Activated T-helper 2 cell treated with anti-CD3 and anti-CD28 coated beads, Interferon-gamma antibody, Interleukin-2, Interleukin-4, amounts not matched to agents 10 μg/mL and 5 μg/mL and 100 μg/mL, durations not matched to agents 14 hours and 24 hours and 36 hours (primary cell): ENCODE measurements at places on chromosomes 12 and 14.

DNA sequence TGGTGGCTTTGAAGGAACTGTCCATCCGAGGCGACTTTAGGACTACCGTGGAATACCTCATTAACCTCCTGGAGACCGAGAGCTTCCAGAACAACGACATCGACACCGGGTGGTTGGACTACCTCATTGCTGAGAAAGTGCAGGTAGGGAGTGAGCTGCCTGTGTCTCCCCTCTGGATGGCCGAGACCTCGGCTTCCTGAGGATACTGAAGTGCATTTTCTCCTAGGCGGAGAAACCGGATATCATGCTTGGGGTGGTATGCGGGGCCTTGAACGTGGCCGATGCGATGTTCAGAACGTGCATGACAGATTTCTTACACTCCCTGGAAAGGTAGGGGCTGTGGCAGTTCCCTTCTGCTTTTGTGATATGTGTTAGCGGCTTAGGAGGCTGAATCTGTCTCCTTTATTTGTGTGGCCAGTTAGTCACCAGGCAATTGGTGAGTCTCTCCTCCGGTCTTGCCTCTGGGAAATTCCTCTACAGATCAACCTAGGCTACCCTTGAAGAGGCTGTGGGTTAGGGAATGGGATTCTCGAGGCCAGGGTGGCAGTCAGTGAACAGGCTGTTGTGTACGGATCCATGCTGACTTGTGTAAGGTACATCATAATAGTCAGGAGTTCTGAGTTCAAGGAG is 75.3 kb downstream of the ACACB start:
- DNase-seq = no peak

GRCh38 chr14:106694638-106695393 is 1168.4 kb downstream of the TMEM121 start:
- DNase-seq = peak; percentile 59

GRCh38 chr12:87793131-87793530 is 236.1 kb downstream of the C12orf50 start:
- DNase-seq = no peak

DNA sequence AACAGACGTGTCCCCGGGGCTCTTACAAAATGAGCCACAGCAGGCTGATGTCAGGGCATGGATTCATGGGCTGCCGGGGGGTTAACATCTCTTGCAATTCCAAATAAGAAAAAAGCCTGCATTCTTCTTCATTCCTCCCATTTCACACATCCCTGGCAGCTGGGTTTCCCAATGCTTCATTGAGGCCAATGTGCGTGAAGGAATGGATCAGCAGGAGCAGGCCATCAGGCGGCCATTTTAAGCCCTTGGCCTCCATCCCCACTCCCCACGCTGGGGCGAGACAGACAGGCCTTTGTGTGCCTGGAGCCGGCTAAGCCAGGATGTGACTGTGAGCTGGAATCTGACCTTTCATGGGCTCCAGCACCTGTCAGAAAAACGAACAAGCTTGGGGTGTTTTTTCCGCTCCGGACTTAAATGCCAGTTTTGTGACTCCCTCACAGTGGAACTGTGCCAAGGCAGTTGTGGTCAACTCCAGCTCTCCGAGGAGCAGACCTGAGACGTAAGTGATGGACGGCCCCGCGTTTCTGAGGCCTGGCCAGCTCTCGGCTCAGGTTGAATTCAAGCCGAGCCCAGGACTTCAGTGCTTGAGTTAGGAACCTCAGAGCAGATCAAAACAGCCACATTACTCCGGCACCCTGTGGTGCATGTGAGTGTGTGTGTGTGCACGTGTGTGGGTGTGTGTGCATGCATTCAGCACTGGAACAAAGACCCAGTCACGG is 133.1 kb downstream of the TMEM30B start:
- DNase-seq = no peak

GRCh38 chr14:22147716-22148115 is 441.3 kb downstream of the DAD1 start:
- no peak for DNase-seq

GRCh38 chr14:30159374-30159773 is 231.7 kb upstream of the PRKD1 start:
- no peak for DNase-seq
